Esophagus mucosa (tissue), 1 donor: ENCODE measurements at places on chromosomes 6 and 20.

DNA sequence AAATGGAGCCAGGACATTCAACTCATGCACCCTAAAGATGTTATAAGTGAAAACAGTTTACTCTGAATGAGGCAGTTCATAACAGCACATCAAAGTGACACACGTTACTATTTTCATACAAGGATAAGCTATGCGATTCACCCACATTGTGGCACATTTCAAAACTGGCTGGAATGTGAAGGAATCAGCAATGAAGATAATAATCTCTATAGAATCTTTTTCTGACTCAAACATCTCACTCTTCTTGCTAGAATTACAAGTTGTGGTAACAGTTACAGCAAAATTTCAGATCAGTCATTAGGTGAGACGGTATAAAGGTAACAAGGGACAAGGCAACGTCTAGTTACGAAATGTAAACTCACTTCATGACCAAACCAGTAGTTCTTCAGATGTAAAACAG is 17.5 kb downstream of the TMEM244 start:
- no peak for ATAC-seq

- no peak for ATAC-seq
These were observed 58.9 kb downstream of the ID4 start for GRCh38 chr6:19895866-19896692.

- no peak for ATAC-seq
These were observed 483 bp downstream of the SMIM26 start for GRCh38 chr20:18567739-18568091.

DNA sequence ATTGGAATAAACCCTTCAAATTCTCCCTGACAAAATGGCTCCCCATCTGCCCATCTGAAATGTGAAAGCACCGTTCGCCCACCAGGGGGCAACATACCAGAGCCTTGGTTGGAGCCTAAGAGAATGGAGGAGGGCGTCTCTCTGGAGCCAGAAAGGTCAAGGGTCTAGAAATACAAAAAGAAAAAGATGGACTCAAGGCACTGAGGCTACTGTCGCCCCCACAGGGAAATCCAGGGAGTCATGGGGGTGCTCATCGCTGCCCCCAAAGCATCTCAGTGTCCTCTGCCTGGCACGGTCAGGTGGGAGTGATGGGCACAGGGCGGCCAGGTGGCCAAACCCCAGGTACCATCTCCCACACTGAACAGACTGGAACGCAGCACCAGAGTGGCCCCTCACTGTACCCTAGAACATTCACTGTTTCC is 136.3 kb downstream of the ZMYND8 start:
- ATAC-seq: no peak

- no peak for ATAC-seq
These were observed 898.9 kb upstream of the MAN1A1 start for GRCh38 chr6:120248451-120248850.

DNA sequence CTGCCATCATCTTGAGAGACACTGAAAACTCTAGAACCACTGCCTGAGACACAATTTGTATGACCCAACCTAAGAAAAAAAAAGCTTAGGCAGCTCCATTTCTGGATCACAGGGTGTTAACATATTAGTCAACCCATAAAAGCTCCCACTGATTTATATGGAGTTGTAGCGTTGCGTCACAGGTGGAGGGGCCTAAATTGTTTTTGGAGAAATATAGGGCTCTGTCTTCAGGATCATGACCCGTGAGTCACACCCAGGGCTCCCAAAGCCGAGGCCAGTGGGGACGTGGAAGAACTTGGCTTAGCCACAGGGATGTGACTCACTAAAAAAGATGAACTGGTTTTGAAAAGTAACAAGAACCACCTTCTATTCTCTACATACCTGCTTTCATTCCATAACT is 116.5 kb upstream of the BMP2 start:
- peak; percentile 96 for ATAC-seq
